Fibroblast of skin of abdomen (primary cell): ENCODE measurements at places on chromosomes 12 and 14.

DNA sequence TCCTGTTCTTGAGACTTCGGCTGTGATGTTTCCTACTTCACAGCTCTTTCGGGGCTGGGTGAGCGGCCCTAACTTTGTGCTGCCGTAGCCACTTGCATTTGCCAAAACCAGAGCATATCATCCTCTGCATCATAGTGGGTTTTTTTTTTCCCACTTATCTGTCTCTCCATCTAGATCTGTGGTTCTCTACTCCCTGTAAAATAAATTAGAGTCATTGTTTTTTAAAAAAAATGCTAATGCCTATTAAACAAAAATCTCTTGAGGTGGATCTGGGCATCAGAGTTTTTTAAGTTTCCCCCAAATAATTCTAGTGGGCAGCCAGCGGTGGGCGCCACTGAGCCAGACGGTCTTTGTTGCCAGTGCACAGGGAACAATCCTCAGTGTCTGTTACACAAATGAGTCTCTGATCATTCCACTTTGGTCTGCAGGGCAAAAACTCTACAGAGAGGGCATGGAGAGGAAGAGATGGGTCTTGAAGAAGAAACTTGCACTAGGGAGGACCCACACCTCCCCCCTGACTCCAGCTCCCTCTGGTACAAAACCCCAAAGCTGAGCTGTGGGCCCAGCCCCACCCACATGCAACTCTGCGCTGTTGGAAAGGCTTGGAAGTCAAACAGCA is 62.4 kb upstream of the BCL2L14 start:
- no peak for DNase-seq

DNA sequence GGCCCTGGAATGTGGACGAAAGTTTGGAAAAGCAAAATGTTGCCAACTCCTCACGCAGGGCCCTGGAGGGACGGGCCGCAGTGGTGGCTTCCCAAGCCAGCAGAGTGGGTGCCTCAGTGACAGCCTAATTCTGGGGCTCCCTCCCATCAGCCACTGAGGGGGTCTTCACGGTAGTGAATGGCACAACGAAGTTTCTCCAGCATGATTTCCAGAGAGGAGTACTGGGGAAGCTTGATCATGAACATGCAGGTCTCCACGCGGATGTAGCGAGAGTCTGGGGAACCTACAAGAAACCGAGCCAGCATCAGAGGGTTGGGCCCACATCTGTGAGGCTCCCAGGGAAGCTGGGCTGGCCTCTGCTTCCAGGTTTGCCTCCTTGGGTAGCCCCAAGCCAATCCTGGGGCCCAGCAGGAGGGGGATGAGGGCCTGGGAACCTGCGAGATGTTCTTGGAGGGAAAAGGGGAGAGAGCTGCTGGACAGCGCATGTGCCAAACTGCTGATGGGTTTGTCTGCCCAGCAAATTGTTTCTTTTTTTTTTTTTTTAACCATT is 37.0 kb downstream of the TRAFD1 start:
- DNase-seq = no peak

DNA sequence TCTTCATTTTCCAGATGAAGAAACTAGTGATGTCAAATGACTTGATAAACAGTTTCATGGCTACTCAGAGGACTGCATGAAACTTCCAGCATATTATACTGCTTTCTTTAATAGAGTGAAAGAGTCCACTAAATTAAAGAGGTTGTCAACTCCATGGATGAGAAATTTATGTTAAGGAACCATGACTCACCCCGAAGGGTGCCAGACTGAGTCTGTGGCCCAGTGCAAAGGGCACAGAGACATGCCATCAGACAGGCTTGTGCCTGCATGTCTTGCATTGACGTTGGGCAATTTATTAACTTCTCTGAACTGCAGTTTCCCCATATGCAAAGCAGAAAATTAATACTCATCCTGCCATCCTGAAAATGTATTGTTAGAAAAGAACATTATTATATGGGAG is 382.4 kb downstream of the APAF1 start:
- DNase-seq = no peak

DNA sequence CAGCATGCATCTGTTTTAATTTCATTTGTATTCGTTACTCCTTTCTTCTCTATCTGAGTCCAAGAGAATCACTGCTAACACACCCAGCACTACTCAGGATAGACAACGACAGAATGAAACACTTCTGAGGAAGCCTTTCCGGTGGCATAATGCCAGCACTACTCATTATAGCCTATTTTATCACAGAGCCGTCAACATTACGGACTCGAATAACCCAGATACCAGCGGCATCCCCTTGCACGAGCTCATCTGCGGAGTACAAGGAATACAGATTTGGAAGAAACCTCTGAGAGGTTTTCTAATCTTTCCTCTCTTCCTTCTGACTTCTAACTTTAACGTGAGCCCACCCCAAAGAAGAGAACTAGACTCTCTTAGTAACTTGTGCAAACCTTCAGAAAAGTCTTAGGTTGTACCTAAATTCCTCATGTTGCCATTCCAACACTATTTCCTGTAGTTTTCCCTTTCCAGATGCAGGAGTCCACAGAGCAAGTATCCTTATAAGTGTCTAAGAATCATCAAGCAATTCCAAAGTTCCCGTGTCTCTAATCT is 248.1 kb downstream of the APAF1 start:
- no peak for DNase-seq

- no peak for DNase-seq
Measured at GRCh38 chr12:25801734-25802133, 156.7 kb upstream of the RASSF8 start.

GRCh38 chr12:57451233-57451778 is 3.8 kb upstream of the INHBE start:
- no peak for DNase-seq

DNA sequence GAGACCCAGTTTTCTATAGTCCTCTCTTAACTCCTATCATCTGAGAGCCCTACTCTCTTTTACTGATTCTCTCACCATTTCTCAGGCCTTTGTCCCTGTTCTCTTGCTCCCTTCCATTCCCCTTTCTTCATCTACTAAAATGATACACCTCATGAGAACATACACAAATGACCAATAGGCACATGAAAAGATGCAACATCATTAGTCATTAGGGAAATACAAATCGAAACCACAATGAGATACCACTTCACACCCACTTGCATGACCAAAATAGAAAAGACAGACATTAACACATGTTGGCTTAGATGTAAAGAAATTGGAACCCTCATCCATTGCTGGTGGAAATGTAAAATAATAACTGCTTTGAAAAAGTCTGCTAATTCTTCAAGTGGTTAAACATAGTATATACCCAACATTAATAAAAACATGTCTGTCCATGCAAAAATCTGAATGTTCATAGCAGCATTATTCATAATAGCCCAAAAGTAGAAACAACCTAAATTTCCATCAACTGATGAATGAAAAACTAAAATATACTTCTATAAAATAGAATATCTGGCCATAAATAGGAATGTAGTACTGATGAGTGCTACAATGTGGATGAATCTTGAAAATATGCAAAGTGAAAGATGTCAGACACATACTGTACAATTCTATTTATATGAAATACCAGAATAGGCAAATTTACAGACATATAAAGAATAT is 66.0 kb downstream of the DENND5B start:
- peak; percentile 59 for DNase-seq
